ENCODE measurements at places on chromosomes 7 and 10. TPM values are rescaled to one million over a fixed set of nuclear protein-coding genes. Genes with fewer than 3 reads are reported as not detected.

ZNF3 gene
- 28.0 TPM for total RNA-seq

TFR2 gene
- 9.1 TPM for total RNA-seq

BAIAP2L1 gene
- 1.4 TPM for total RNA-seq

CUEDC2 gene
- 70.3 TPM for total RNA-seq

TMEM139 gene
- 1.1 TPM for total RNA-seq

DRGX gene
- total RNA-seq = not detected

FXYD4 gene
- total RNA-seq = not detected

BMPER gene
- total RNA-seq = not detected

DNA sequence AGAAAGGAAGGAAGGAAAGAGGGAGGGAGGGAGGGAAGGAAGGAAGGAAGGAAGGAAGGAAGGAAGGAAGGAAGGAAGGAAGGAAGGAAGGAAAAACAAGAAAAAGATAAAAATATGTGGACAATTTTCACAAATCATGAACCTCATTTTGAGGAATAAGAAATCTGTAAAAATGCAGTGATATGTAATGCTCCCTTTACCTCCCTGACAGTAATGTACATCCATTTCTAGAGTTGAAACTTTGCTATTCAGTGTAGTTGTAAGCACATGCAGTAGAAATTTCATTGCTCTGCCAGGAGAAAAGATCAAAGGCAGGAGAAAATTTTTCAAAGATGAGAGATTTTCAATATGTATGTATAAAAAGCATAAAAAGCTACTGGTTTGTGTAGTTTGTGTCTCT, 189.5 kb upstream of the MYO3A start:
- DNase-seq = no peak

DNA sequence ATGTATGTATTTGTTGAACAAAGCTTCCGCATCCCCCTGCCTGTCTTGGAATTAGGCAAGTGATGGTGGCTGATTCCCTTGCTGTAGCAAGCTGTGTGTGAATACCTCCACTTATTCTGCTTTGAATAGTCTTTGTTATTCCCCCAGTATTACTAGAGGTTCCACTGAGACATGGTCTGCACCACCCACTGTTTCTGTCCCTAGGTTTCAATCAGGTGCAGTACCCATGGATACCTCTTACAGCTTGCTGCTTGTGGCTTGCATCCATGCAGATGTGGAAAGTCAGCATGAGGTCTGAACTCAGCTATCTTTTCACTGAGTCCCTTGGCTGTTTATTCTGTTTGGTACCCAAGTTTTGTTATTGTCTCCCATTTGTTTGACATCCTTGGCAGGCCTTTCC, 447.4 kb downstream of the GRM8 start:
- no peak for DNase-seq

GRCh38 chr10:94803307-94803706, 40.8 kb downstream of the CYP2C19 start:
- no peak for DNase-seq

DNA sequence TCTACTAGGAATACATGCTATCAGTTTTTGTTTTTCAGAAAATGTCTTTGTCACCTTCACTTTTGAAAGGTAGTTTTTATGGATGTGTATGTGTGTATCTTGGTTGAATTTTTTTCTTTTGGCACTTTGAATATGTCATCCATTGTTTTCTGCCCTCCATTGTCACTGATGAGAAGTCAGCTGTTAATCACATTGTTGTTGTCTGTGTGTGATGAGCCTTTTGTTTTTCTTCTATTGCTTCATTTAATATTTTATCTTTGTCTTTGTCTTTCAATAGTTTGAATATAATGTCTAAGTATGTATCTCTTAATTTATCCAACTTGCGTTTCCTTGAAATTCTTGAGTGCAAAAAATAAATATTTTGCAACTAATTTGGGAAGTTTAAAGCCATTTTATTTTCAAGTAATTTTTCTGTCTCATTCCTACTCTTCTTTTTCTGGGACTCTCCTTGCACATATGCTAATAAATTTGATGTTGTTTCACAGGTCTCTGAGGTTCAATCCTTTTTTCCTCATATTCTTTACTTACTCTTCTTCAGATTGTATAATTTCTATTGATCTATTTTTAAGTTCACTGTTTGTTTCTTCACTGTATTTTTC, 546.9 kb upstream of the GHITM start:
- no peak for DNase-seq

GRCh38 chr10:121541450-121542120, 56.7 kb downstream of the FGFR2 start:
- DNase-seq = no peak
